ENCODE measurements at places on chromosomes 4 and X. TPM values are rescaled to one million over a fixed set of nuclear protein-coding genes. Genes with fewer than 3 reads are reported as not detected.

SHOX gene
- not detected for total RNA-seq

TMSB15C gene
- 2.1 TPM for total RNA-seq

DNA sequence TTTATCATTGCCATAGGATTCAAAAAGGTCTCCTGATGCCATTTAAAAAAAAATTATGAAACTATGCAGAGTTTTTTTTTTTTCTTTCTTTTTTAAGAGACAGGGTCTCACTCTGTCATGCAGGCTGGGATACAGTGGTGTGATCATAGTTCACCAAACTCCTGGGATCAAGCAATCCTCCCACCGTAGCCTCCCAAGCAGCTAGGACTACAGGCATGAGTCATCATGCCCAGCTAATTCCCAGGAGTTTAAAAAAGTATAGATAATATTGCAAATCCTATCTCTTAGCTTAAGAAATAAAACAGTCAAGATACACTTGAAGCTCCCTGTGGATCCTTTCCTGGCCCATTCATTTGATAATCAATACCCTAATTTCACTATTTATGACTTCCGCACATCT, 58.6 kb upstream of the PRSS48 start:
- no peaks in the 10 kb centered on the region for H3K27me3 ChIP-seq
- H3K4me3 ChIP-seq: no peak overlapping the region
- no peak for DNase-seq
- H3K4me1 ChIP-seq: no peaks in the 10 kb centered on the region
- no peaks in the 10 kb centered on the region for H3K36me3 ChIP-seq

DNA sequence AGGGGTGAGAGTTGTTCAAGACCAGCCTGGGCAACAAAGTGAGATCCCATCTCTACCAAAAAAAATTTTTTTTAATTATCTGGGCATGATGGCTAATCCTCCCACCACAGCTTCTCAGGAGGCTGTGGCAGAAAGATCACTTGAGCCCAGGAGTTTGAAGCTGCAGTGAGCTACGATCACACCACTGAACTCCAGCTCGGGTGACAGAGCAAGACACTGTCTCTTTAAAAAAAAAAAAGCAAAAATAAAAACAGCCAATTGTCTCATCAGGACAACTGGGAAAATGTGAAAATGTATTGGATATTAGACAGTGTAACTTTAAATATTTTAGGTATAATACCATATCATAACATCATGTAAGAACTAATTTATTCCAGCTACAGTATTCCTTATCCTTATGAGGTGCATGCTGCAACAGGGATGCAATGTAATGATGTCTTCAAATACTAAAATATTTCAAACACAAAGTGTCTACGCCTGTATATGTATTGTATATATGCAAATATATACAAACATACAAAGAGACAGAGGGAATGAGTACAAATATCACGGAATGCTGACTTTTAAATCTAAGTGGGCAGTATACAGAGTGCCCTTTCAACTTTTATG, 17.2 kb downstream of the FAM13A start:
- no peak overlapping the region for H3K4me3 ChIP-seq
- H3K36me3 ChIP-seq: no peaks in the 10 kb centered on the region
- no peaks in the 10 kb centered on the region for H3K4me1 ChIP-seq
- H3K27me3 ChIP-seq: no peaks in the 10 kb centered on the region

- DNase-seq: no peak
- no peak overlapping the region for H3K27ac ChIP-seq
- no peaks in the 10 kb centered on the region for H3K4me1 ChIP-seq
Measured at GRCh38 chrX:65578346-65578745, 43.8 kb upstream of the LAS1L start.

GRCh38 chrX:9586992-9587392, 122.1 kb downstream of the TBL1X start:
- no peak overlapping the region for H3K4me3 ChIP-seq
- no peaks in the 10 kb centered on the region for H3K36me3 ChIP-seq
- no peaks in the 10 kb centered on the region for H3K4me1 ChIP-seq
- no peaks in the 10 kb centered on the region for H3K27me3 ChIP-seq
- H3K27ac ChIP-seq: no peak overlapping the region

All from Panc1 (cell line).